ENCODE measurements at places on chromosomes 11 and 22.

DNA sequence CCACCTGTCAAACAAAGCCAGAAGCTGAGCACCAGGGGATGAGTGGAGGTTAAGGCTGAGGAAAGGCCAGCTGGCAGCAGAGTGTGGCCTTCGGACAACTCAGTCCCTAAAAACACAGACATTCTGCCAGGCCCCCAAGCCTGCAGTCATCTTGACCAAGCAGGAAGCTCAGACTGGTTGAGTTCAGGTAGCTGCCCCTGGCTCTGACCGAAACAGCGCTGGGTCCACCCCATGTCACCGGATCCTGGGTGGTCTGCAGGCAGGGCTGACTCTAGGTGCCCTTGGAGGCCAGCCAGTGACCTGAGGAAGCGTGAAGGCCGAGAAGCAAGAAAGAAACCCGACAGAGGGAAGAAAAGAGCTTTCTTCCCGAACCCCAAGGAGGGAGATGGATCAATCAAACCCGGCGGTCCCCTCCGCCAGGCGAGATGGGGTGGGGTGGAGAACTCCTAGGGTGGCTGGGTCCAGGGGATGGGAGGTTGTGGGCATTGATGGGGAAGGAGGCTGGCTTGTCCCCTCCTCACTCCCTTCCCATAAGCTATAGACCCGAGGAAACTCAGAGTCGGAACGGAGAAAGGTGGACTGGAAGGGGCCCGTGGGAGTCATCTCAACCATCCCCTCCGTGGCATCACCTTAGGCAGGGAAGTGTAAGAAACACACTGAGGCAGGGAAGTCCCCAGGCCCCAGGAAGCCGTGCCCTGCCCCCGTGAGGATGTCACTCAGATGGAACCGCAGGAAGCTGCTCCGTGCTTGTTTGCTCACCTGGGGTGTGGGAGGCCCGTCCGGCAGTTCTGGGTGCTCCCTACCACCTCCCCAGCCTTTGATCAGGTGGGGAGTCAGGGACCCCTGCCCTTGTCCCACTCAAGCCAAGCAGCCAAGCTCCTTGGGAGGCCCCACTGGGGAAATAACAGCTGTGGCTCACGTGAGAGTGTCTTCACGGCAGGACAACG, 11.7 kb downstream of the CXCR5 start:
- peak; percentile 94 for DNase-seq

GRCh38 chr22:44627521-44628139, 74.4 kb upstream of the PRR5 start:
- peak; percentile 60 for DNase-seq

GRCh38 chr11:92829671-92830070, 139.8 kb upstream of the MTNR1B start:
- DNase-seq: no peak

- peak; percentile 95 for DNase-seq
Measured at GRCh38 chr11:114059278-114059983, at the start of gene ZBTB16. Gene ZBTB16 (plus strand): TSS chr11:114059711. CDS start chr11:114063301, 3,590 bp downstream.

- DNase-seq: no peak
Measured at GRCh38 chr11:65444314-65445051, 21.9 kb downstream of the NEAT1 start.

- no peak for DNase-seq
Measured at GRCh38 chr22:36936362-36937116, 23.1 kb downstream of the CSF2RB start.

DNA sequence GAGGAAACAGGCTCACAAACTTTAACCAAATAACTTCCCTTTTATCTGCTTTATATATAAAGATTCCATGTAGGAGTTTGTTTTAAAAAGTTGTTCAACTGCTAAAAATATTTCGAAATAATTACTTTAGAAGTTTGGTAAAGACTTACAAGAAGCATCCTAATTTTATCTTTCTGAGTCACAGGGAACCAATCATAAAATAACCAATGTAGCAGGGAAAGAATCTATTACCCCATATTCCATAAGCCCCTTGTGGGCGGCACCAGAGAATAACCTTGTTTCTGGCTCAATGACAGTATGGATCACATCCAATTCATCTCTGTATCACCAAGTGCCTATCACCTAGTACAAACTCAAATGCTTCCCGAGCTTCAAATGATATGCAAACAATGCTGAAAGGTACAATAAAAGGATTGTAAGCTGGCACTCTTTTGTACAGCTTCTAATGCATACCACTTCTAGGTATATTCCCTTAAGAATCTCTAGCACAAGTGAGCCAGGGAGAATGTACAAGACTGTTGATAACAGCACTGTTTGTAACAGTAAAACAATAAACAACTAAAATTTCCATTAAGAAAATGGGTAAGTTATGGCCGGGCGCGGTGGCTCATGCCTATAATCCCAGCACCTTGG, 158.4 kb downstream of the ATG16L2 start:
- DNase-seq: no peak

- no peak for DNase-seq
Measured at GRCh38 chr11:26507229-26507628, 64.8 kb downstream of the MUC15 start.

DNA sequence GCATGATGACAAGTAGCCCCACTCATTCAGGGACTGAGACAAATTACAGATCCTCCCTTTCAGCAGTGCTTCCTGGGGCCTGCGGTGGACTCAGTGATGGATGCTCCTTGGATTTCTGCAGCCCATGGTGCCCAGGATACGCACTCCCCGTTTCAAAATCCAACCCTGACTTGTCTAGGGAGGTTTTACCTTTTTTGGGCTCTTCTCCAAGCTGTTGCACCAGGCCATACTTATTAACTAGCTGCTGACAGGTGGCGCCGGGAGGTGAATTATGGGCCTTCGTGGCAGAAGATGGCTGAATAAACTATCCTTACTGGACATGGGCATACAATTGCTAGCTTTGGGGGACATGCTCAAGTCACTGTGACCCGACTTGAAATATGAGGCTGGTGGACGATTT, 324.3 kb upstream of the SYN3 start:
- DNase-seq: no peak

DNA sequence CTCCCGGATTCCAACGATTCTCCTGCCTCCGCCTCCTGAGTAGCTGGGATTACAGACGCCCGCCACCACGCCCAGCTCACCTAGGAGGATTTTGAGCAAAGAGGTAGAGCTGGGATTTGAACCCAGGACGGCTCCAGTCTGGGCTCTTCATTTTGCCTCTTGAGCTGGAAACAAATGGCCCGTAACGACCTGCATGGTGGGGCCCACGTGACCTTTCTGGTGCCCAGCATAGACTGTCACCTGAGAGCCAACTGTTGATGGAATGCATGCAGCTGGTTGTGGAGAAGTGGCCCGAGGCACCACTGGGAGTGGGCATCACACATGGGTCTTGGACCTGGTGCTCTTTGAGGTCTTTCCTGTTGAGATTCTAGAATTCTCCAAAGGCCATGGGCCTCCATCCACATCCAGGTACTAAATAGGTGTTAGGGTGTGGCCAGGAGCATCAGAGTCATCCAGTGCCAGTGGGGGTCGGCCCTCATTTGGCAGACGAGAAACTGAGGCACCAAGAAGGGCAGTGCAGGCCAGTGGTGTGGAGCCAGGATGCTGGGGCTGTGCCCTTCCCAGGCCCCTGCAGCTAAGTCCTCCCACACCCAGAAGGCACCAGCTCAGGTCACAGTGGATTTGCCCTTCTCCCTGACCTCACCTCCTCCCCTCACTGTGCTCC, 3.9 kb downstream of the ATF4 start:
- no peak for DNase-seq

- peak; percentile 53 for DNase-seq
Measured at GRCh38 chr11:8229299-8230177, 34.1 kb downstream of the LMO1 start.

- DNase-seq: no peak
Measured at GRCh38 chr11:94794287-94795168, 26.4 kb downstream of the AMOTL1 start.

GRCh38 chr11:69918231-69918937, 99.2 kb upstream of the FGF3 start:
- DNase-seq: no peak

- peak; percentile 38 for DNase-seq
Measured at GRCh38 chr11:134677891-134678551, 266.0 kb upstream of the B3GAT1 start.

DNA sequence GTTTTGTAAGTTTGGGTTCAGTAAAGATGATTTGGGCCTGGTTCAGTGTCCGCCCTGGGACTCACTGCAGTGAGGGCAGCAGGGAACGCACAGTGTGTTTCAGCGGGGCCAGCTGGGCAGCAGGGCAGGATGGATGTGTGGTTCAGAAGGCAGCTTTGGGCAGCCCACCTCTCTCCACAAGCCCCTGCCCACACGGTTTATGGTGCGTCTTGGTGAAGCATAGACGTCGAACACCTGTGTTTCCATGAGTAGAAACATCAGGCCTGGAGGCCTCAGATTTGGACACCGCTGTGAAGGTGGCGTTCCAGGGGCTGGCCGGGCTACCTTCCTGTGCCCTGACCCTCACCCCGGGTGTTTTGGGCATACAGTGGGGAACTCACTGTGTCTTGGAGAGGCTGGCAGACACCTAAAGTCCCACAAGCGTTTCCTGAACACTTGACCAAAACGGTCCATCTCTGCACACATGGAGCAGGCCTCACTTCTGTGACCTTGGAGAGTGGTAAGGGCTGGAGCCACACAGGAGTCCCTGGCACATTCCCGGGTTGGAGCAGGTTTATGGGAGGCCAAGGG, 59.0 kb downstream of the ST14 start:
- no peak for DNase-seq

DNA sequence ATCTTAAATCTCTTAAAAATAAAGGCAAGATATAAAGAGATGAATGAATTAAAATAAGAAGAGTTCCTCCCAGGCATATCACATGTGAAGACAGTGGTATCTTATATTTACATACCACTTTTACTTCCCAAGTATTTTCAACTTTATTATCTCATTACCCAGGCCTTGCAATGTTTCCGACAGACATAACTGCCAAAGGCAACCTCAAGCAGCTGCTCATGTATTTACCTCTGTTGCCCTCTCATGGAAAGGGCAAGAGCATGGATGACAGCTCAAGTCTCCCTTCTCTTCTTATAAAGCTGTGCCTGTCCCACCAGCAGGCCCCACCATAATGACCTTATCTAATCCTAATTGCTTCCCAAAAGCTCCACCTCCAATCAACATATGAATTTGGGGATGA, 894.2 kb downstream of the NTM start:
- no peak for DNase-seq

DNA sequence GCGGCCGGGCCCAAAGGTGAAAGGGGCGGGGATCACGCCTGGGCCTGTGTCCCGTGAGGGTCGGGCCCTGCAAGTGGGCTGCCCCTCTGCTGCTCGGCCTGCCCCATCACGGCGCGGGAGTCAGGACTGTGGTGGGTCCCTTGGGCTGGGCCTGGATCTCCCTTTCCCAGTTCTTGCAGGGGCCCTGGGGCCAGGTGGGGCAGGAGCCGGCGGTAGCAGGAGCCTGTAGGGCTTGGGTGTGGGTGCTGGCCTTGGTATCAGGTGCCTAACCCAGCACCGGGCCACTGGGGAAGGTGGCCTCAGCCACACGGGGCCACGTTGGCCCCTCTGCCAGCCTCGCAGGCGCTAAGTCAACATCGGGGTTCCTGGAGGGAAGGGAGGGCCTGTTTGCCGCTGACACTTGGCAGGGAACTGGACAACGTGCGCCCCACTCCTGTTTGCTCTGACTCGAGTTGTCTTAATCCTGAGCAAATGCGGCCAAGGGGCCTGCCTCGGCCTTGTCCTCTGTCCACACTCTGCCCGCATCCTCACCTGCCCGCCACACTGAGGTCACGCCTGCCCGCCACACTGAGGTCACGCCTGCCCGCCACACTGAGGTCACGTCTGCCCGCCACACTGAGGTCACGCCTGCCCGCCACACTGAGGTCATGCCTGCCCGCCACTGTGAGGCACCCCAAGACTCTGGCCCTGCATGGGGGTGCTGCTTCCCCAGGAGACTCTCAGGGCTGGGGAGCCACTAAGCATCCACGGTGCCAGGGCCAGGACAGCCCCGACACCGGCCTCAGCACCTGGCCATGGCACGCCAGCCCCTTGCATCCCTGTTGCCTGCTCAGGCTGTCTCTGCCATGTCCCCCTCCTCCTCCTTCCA, 14.2 kb upstream of the MUC5B start:
- DNase-seq: peak; percentile 61
